Effector memory CD4-positive, alpha-beta T cell (primary cell): ENCODE measurements at places on chromosomes 6 and 20.

- no peak for DNase-seq
These were observed 113.1 kb downstream of the TIAM2 start for GRCh38 chr6:155108070-155108820.

- DNase-seq, result no peak
These were observed 270.6 kb upstream of the MARCKS start for GRCh38 chr6:113586413-113587077.

- DNase-seq, result no peak
These were observed 7.1 kb downstream of the PRIM2 start for GRCh38 chr6:57324538-57324937.

- DNase-seq, result no peak
These were observed 690.7 kb downstream of the DOK5 start for GRCh38 chr20:55166063-55166462.

GRCh38 chr6:11459079-11459610 lies 78.4 kb upstream of the TMEM170B start:
- DNase-seq, result no peak

DNA sequence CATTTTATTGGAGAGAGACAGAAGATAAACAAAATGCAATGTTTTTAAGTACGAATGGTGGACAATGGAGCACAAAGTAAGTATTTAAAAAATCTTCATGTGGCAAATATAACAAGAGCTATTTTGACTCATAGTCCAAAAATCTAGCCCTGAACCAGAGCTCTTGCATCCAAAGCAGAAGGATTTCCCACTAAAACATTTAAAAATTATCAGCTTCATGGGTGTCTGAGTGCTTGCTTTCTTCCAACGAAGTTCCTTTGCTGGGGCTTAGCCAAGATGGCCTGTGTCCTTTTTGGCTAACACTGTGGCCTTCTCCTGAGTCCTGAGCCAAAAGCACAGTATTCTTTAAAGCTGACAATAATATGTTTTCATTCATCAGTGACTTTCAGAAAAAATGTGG lies 161.7 kb downstream of the RIMS1 start:
- no peak for DNase-seq
